Hematopoietic multipotent progenitor cell (in vitro differentiated cells): ENCODE measurements at places on chromosomes 6 and 20.

DNA sequence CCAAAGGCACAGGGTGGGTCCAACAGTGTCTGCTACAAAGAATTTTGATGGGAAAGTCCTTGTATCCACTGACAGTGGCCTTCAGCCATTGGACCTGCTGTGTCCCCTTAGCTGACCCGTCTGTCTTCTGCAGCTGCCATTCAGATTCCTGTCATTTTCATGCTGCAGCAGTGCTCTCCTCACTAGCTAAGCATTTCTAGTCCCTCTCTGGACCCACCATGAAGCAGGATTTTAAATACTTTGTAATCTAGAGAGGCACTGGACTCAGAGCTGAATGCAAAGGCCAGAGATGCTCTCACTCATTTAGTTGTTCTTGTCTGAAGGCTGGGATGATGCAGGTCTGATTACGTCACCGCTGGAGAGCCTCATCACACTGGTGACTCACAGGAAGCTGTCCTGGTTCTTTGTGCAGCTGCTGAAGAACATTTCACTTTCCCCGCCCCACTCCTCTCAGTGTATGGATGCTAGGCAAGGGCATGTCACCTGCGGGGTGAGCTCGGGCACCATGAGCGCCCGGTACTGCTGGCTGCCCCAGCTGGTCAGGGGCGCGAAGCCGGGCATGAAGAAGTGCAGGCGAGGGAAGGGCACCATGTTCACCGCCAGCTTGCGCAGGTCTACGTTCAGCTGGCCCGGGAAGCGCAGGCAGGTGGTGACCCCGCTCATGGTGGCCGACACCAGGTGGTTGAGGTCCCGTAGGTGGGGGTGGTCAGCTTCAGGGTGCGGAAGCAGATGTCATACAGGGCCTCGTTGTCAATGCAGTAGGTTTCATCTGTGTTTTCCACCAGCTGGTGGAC lies 19.4 kb upstream of the TUBB2A start:
- DNase-seq, result no peak

GRCh38 chr6:156650896-156651390 lies 126.2 kb upstream of the ARID1B start:
- no peak for DNase-seq

GRCh38 chr6:21636876-21637275 lies 43.3 kb downstream of the SOX4 start:
- no peak for DNase-seq

DNA sequence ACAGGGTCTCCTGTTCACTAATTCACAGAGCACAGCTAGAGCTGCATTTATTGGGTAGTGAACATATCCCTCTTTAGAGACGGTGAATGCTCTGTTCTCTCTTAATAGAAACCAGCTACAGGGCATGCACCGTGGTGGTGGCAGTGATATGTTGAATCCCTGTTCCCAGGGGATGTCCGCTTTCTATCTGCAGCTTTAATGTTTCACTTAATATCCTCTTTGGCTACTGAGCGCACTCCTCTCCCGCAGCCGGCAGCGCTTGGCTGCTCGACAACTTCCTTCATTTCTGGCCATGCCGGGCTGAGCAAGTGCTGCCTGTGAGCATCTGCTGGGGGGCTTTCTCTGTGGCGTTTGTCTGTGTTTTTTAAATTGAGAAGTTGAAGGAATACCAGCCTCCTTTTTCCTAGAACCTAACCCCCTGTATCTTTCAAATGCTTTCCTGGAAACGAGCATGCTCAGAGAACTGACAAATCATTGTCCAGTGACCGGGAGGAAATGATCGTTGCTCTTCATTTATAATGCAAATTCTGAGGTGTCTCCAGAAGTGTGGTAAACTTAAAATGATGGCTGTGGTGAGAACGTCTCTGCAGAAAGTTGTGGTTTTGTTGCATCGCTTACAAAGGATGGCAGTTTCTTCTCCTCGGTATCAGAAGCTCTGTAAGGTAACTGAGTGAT lies 297.9 kb downstream of the UTRN start:
- peak; percentile 57 for DNase-seq
